ENCODE measurements at places on chromosomes 6 and 20. TPM values are rescaled to one million over a fixed set of nuclear protein-coding genes. Genes with fewer than 3 reads are reported as not detected.

The RAET1L gene
- total RNA-seq, result not detected

The HDGFL1 gene
- not detected for total RNA-seq

The KCNK16 gene
- total RNA-seq, result not detected

The PHACTR1 gene
- 12.2 TPM for total RNA-seq

The NEURL2 gene
- 6.0 TPM for total RNA-seq

The SSTR4 gene
- total RNA-seq, result not detected

The WTAP gene
- 57.4 TPM for total RNA-seq

The CLPSL1 gene
- total RNA-seq, result not detected

The POU3F2 gene
- not detected for total RNA-seq

The ARFGEF3 gene
- total RNA-seq, result 1.4 TPM

The CNR1 gene
- total RNA-seq, result 3.8 TPM

The DEFB128 gene
- total RNA-seq, result not detected

The CTSZ gene
- total RNA-seq, result 166 TPM

The TNNC2 gene
- not detected for total RNA-seq

Data from left cardiac atrium (tissue), 4 donors.